ENCODE measurements at places on chromosomes 5 and 9.

- DNase-seq: no peak
These were observed 37.9 kb downstream of the SH3TC2 start for GRCh38 chr5:149024943-149025342.

DNA sequence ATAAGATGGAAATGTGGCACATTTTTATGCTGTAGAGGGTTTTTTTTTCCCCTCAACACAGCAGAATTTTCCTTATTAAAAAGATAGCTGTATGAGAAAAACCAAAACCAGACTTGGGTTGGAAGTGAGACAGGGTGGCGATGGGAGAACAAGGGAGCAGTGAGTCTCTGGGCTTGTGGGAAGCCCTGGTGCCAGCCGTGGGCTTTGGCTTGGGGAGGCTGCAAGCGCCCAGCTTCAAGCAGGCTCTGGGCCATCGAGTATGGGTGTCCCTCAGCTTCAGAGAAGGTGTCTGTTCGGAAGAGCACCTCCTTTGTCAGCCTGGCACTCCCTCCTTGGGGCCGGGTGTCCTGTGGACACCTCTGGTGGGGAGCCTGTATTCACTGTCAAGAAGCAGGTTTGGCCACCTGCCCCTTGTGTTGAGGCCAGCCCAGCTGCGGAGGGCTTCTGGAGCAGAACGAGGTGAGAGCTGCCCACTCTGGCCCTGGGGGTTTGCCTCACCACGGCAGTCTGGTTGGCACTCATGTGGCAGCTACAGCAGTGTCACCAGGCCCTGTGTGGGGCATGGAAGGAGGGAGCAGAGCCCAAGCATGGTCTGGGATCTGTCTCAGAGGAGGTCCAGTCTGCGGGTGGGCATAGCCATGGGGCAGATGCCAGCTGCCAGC lies 37.6 kb upstream of the ANGPTL2 start:
- DNase-seq: no peak

- peak; percentile 66 for DNase-seq
These were observed 17.7 kb downstream of the C9orf40 start for GRCh38 chr9:74935008-74935407.

DNA sequence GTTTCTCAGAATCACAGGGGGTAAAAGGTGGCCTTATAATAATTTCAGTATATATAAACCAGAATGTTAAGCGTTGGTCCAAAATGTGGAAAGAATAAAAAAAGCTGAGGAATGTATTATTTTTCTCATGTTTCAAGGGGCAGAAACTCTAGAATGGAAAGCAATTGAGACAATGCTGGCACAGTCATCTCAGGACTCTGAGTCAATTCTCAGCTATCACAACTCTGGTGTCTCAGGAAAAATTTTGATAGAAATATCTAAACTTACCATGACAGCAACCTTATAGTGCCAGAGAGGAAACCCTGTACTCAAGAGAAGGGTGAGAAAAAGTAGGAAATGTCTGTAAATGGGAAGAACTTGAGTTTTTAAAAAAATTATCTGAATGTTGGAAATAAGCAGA lies 1189.4 kb upstream of the NUDT12 start:
- DNase-seq: no peak

DNA sequence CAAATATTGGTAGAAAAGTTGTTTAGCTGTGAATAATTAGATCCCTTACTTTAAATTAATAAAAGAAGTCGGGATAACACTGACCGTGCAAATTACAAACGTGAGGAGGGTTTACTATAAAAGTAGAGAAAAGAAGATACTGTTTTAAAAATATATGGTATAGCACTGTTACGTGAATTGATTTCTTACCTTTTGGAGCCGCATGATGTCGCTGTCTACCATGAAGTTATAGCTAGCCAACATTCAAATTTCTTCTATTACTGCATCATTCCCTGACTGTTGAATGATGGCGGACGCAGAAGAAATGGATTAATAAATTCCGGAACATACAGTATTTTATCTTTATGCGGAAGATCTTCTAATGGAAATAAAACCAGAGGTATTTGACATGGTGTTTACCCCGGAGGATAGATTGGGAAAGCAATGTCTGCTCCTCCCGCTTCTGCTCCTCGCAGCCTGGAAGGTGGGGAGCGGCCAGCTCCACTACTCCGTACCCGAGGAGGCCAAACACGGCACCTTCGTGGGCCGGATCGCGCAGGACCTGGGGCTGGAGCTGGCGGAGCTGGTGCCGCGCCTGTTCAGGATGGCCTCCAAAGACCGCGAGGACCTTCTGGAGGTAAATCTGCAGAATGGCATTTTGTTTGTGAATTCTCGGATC lies at the start of gene PCDHA6:
Gene PCDHA6 (plus strand): TSS at position 257 of the 658 bp plus-strand sequence. CDS start 132 bp downstream, at position 389.
- DNase-seq: no peak

DNA sequence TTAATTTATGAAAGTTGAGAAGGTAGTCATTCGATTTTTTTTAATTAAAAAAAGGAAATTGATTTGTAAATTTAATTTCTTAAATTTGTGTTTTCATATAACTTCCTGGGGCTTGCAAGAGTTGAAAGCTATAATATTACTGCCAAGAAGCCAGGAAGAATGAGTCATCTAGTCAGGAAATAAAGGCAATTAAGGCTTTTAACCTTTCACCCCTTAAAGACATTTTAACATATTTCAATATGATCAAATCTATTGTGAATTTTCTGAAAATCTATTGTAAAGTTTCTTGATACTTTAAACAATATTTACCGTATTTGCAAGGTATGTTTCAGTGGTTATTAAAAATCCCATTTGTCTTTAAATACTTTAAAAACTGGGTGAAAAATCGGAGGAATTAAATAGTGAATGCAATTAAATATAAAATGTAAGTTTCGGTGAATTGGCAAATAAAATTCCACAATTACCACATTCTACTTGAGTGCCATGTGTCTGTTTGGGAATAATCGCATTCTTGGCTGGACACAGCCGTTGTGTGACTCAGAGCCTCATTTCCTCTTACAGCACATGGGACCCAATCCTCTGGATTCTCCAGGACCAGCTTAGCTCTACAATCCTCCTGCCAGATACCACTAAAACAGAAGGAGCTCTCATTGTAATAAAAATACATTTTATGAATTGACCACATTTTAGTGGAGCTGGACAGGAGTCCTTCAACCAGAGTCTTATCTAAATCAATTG lies 310.7 kb downstream of the HCN1 start:
- DNase-seq: peak; percentile 49

DNA sequence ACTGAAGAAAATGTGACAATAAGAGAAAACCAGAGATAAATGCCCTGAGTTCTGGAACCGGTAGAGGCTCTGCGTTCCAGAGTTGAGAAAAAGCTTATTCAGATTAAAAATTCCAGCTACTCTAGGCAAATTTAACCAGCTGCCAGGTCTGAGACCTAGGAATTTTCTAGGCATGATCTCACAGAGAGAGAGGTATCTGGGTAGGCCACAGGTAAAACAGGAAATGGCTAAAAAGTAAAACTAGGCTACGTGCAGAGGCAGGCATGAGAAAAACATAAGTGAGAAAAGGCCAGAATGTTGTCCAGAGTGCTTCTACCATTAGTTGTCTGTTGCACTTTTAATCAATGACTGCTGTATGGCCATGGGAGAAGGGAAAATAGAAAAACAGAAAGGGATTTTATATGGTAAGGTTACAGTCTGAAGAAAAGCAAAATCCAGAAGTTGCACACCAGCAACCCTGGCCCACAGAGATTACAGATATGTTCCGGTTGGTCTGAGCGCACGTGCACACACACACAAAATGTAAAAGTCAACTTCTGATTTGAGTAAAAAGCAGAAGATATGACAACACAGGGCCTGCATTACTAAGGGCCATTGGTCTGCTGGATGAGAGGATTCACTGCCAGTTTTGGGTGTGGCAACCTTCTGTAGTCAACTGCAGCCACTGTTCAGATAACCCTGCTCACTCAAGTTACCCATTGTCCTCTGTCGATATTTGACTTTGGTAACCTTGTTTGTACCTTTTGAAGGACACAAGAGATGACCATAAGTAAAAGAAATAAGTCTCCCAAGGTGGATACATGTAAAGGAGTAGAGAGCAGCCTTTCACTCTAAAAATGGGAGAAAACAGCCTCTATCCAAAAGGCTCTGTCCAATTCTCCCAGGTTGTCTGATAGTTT lies 266.0 kb downstream of the DTWD2 start:
- no peak for DNase-seq

GRCh38 chr5:33229216-33229615 lies 211.5 kb upstream of the TARS1 start:
- no peak for DNase-seq

DNA sequence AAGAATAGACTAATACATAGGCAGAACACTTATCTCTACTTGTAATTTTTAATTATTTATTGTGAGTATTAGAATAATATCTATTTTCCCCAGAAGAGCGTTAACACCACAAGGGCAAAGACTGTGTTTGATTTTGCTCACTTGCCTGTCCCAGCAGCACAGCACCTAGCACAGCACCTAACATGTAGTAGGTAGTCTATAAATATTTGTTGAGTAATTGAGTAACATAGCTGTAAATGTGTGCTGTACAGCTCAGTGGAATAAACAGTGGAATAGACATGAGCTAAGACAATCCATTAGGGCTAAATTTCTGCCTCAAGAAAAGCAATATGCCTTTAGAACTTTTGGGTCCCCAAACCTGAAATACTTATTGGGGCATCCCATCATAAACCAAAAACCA lies 49.3 kb upstream of the VCAN start:
- no peak for DNase-seq

DNA sequence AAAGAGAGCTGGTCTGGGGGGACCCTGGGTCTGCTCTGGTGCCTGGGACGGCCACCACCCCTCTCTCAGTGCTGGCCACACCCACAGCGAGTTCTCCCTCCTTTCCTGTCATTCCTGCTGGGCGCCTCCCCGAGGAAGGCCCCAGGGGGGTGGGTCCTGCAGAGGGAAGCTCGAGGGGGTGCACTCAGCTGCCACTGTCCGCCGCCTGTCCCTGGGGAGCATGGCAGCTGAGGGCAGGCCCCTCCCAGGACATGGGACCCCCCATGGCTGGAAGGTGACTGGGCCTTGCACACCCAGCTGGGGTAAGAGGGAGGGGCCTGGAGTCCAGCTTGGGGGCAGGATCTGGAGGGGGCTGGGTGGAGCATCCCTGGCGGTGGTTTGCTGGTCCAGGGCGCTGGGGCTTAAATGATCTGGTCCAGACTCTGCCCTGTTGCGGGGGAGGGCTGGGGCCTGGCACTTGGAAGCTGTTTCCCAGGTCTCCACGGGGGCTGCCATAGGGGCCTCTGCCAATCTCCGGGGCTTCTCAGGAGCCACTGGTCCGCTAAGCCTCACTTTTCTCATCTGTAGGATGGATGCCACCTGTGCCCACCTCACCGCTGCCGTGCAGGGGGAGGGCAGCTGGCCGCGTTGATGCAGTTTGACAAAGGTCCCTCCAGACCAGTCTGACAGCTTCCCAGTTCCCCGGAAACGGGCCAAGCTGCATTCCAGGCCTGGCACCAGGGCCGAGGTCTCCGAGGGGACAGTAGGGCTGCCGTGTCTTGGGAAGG lies 6.0 kb upstream of the SLC2A6 start:
- DNase-seq: no peak

- no peak for DNase-seq
These were observed 121.9 kb downstream of the FGF18 start for GRCh38 chr5:171541341-171541776.

- no peak for DNase-seq
These were observed 19.7 kb upstream of the F2R start for GRCh38 chr5:76696251-76696650.

- no peak for DNase-seq
These were observed 34.1 kb downstream of the SLC6A3 start for GRCh38 chr5:1411099-1411498.

DNA sequence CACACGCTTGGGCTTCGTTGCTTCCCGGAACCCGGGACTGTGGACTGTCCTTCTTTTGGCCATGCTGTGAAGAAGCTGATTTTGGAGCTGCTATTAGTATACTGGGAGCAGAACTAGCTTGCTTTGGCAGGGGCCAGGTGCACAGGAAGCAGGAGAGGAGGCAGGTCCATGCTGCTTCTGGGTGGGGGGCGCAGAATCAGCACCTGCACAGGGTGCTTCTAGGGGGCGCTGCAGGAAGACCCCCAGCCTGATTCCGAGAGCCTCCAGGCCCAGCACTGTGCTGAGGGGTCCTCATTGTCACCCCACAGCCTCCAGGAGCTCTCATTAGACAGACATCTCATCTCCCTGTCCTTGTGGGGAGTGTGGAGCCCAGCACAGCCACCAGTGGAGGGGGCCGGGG lies 252.6 kb upstream of the IRX4 start:
- DNase-seq: no peak

GRCh38 chr5:161763571-161763970 lies 78.0 kb downstream of the GABRA6 start:
- DNase-seq: no peak

Data from LHCN-M2 (cell line).